NCI-H446 (cell line): ENCODE measurements at places on chromosomes 3 and 15.

GRCh38 chr3:171648069-171648468 is 162.2 kb downstream of the PLD1 start:
- no peak for DNase-seq

DNA sequence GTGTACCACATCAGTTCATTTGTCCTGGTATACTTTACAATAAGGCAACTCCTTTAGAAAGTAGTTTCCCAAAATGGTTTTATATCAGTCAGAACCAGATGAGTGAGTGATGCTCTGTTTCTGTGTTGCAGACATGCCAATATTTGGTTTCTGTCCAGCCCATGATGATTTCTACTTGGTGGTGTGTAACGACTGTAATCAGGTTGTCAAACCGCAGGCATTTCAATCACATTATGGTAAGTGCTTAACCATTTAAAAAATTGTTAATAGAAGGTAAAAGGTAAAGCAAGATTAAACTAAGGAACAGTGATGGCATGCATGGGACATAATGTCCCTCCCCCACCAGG is 40.0 kb upstream of the SCAANT1 start:
- DNase-seq = no peak

GRCh38 chr3:183444748-183445147 is 16.3 kb upstream of the MCF2L2 start:
- DNase-seq = no peak

GRCh38 chr3:58792921-58793451 is 126.4 kb upstream of the FAM3D start:
- no peak for DNase-seq

- no peak for DNase-seq
Measured at GRCh38 chr3:59262076-59262498, 212.3 kb upstream of the CFAP20DC start.

DNA sequence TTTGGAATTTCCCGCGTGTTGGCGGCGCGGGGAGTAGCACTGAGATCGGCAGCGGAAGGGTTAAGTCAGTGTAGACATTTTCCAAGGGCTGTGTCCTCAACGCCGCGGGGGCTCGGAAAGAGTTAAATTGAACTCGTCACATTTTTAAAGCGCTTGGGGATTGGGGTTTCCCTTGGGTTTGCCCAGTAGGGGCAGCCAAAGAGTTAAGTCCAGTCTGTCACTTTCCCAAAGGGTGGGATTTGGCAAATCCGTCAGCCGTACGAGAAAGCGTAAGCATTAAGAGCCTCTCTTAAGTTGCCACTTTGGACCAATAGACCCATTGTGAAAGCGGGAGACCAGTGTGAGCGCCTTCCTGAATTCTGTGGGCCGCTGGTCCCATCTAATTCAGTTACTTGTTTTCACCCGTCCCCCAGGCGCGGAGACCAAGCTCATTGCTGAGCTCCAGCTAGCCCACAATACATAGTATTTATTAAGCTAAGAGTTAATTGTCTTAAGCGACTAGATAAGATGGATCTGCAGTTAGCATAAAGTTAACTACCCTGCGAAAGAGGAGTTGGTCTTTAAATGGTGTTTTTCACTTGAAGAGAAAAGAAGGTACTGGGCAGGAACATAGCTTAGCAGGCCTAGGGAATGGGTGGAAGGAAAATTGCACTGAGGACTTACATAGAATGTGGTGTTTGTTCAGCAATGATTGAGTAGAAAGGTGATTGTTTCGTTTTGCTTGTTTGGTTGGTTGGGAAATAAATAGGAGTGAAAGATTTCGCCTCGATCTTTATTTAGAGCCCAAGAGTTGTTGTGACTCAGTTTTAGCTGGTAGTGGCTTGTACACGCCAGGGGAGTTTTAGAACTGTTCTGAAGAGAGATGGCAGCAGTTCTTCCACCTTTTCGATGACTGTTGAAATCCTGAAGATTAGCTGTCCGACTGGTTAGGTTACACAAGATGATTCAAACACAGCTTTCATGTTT is 932 bp downstream of the ARL8B start:
- DNase-seq = no peak

GRCh38 chr3:68855620-68856019 is 76.7 kb downstream of the TAFA4 start:
- no peak for DNase-seq

GRCh38 chr3:108183181-108183580 is 39.0 kb downstream of the IFT57 start:
- no peak for DNase-seq

- no peak for DNase-seq
Measured at GRCh38 chr3:58880182-58880581, 169.6 kb downstream of the CFAP20DC start.

DNA sequence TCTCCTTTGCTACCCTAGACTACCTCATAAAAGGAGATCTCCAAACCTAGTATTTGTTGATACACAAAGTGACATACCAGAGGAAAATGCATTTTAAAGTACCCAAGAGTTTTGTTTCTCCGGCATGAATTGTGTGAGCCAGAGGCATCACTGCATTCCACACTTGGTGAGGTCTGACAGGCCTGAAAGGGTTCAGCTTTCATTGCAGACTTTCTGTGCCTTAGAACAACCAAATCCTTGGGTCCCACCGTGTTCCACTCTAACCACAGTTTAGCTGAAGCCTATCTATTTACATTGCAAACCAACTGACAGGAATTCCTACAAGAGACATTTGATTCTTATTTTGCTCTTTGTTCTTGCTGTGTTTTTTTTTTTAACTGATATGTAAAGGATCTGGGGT is 21.0 kb upstream of the EID1 start:
- DNase-seq = no peak

DNA sequence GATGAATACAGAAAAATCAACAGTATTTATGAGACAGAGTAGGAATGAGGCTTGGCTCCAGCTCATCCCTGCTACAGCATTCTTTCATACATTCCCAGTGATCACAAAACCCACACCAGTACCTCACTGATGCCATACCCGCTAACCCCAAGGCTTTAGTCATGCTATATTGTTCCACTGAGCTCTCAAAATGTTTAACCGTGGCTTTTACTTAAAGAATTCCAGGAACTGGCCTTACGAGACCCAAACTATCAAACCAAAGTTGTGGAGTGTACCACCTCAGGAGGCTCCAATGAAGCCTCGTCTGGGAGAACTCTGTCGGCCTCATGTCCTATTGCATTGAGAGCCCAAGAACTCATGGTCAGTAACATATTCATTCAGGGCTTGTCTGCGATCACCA is 278.9 kb downstream of the ULK4 start:
- DNase-seq = no peak

DNA sequence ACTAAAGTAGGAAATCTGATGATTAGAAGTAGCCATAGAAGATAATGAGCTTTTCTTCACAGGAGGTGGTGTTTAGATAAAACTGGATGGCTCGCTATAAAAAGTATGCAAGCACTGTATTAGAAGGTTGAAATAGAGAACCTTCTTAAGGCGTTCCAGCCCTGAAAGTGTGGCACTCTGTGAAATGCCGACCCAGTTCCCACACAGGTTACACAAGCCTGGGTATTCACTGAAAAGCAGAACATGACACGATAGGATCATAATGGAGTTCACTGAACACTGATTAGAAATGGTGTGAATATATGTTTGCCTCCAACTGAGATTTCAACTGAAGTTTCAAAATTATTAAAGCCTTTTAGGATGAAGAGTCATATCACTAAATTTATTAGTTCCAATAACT is 15.0 kb upstream of the LRRC34 start:
- no peak for DNase-seq

DNA sequence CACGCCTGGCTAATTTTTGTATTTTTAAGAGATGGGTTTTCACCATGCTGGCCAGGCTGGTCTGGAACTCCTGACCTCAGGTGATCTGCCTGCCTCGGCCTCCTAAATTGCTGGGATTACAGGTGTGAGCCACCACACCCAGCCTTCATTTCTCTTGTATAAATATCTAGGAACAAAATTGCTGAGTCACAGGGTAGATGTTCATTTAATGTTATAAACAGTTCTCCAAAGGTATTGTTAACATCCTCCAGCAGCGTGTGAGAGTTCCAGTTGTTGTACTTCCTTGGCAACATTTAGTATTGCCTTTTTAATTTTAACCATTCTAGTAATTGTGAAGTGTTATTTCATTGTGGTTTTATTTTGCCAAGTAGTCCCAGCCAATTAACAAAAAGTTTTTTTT is 23.6 kb upstream of the MTMR14 start:
- no peak for DNase-seq

GRCh38 chr3:69560116-69560515 is 174.2 kb upstream of the FRMD4B start:
- DNase-seq = no peak

- no peak for DNase-seq
Measured at GRCh38 chr3:111076732-111077131, 5.1 kb downstream of the NECTIN3 start.

DNA sequence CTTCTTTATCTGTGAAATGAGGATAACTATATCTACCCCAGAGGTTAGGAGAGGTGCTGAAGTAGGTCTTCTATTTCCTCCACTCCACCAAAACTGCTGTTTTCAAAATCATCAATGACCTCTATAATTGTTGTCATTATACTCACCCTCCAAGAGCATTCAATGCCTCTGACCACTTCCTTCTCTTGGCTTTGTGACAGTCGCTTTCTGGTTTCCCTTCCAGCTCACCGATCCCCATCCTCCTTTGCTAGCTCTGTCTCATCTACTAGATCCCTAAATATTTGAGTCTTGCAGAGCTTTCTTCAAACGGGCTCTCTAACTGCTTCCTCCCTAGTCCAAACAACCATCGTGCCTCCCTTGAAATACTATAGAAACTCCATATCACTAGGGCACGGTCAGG is 153.5 kb downstream of the RPLP1 start:
- DNase-seq = no peak

DNA sequence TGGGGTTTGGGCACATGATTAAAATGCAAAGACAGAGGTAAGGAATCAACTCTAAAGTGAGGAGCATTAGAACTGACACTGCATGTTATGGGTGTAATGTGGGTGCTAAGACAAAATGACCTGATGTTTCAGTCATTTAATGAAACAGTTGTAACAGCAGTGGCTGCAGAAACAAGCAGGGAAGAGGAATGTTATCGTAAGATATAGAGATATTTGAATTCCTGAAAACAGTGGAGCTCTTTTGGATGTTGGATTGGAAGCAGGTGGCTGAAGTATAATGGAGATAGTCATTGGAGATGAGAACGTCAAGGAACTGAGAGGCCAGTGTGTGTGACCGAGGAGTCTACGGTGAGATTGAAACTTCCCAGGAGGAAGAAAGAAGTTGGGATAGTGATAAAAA is 1065.2 kb downstream of the ZPLD1 start:
- no peak for DNase-seq

DNA sequence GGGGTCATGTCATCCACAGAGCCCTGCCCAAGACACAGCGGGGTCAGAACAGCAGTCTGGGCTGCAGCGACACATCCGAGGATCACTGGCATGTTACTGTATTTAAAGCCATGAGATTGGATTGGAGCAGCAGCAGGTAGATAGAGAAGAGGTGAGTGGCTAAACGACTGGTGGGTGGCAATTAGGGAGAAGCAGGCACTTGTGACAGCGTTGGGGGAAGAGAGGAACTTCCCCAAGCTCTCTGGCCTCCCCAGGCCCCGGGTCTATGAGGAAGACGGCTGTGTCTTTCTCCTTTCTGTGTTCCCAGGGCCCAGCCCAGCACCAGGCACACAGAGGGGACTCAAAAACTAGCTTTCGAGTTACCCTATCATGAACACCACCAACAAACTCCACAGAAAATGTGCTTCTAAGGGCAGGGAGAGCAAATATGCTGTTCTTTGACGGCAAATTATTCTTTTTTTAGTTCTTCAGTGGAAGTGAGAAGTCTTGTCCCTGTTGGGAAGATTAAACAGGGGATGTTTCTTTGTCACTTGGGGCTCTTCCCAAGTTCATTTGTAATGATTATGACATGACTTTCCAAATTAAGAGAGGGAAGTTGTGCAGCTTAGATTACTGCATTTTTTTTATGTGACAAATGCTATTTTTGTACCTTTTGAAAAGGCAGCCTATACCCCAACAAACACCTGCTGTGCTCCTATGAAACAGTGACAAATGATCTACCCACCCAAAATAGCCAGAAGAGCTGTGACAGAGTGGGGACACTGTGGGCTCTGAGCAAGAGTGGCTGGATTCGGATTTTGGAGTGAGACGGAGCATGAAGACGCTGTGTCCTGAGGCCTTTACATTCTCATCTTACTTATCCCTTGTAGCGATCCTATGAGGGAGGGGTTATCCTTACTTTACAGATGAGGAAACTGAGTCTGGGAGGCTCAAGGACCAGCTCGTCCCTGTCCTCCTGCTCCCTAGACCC is 7.2 kb upstream of the SYNM start:
- no peak for DNase-seq

DNA sequence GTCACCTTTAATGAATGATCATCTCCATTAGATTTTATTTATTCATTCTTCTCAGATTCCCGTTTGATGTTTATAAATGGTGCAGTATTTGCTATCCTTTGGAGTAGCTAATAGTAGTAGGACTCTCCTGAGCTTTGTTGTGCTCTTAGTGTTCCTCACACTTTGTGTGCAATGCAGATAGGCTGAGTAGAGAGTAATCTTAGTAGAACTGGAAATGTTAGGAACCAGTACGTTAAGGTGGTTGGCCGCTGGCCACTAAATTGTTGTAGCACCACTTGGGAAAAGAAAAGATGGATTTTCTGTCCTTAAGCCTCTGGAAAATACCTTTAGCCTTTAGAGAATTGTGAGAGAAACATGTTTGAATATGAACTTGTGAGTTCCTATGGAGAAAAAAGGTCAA is 19.9 kb upstream of the EBLN2 start:
- DNase-seq = no peak

GRCh38 chr15:34795267-34796081 is at the start of gene ACTC1:
Gene ACTC1, minus strand, starts transcription at chr15:34795549. Its CDS starts 741 bp downstream, at chr15:34794808.
- DNase-seq = peak; percentile 9

DNA sequence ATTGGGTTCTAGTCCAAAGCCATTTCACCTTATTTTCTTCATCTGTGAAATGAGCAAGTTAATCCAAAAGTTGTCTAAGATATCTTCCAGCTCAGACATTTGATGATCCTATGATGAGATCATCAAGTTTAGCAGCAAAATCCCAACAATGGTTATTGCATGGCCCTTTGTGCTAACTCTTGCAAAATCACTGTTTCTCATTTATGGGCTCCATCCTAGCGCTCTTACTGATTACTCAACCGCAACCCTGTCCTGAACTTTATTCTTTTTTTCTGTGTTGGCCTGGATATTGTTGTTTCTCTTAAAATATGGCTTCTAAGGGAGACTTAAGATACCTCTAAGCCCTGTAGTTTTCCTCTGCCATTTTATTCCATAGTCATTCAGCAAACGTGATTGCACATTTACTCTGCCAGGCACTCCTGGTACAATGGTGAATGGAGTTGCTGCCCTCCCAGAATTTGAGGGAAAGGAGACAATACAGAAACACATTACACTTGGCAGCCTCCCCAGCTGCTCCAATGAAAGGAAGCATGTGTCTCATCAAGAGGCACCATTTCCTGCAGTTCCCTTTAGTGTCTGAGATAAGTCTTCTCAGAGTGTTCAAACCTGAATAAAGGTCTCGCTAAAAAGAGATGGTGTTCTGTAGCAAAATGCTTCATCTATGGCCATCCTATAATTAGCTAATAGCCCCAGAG is 4.4 kb downstream of the GXYLT2 start:
- DNase-seq = peak; percentile 10

DNA sequence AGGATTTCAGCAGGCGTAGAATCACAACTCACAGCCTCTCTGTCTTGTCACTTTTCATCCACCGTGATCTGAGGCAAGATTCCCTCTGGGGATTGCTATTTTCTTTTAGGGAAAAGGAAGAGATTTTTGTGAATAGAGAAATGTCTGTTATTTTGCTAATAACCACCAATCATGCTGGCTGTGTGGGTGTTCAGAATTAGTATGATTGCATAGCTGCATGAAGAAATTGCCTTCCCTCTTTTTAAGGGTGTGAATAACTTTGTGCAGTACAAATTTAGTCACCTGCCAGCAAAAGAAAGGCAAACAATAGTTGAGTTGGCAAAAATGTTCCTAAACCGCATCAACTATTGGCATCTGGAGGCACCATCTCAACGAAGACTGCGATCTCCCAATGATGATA is 60.8 kb downstream of the KAT2B start:
- no peak for DNase-seq
